ENCODE measurements at places on chromosomes 2 and 18.

GRCh38 chr2:139514951-139515350 is 734.8 kb upstream of the NXPH2 start:
- peak; percentile 77 for DNase-seq

GRCh38 chr2:99776906-99777646 is 287.3 kb upstream of the REV1 start:
- DNase-seq: no peak

GRCh38 chr18:67359873-67360838 is 156.4 kb downstream of the DSEL start:
- DNase-seq: no peak

DNA sequence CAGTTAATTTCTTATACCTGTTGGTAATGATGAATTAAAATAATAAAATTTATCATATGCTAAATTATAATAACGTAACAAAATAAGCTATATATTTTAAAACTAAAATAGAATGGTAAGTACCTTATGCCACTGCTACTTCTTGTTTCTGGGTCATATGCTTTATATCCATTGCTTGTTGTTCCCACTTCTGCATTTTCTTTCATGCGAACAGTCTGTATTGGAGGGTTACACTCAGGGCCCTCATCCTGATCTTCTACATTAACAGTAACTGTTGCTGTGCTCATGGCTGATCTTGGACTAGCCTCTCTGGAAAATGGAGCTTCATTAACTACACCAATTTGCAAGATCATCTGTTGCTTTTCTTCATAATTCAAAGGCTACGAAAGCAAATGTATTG is 22.2 kb downstream of the DSC2 start:
- no peak for DNase-seq

- DNase-seq: peak; percentile 77
Observed at GRCh38 chr2:979069-979928, 28.6 kb downstream of the SNTG2 start.

DNA sequence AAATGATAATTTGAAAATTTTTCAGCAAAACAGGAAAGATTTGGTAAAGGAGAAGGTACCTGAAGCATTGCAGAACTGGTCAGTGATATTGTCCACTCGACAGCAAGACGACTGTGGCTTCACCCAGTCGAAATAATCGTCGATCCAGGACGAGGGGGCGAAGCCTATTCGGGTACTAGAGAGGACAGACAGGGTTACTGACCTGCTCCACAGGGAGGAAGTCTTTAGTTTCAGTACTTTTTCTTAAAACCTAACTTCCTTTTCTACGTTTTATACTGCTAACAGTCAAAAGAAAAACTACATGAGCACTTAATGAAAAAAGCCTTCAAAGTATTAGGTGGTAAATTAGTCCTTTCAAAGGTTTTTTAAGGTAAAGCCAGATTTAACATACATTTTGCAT is 36.0 kb downstream of the RMC1 start:
- no peak for DNase-seq

- DNase-seq: peak; percentile 48
Observed at GRCh38 chr2:7044253-7045250, 127.3 kb downstream of the RNF144A start.

DNA sequence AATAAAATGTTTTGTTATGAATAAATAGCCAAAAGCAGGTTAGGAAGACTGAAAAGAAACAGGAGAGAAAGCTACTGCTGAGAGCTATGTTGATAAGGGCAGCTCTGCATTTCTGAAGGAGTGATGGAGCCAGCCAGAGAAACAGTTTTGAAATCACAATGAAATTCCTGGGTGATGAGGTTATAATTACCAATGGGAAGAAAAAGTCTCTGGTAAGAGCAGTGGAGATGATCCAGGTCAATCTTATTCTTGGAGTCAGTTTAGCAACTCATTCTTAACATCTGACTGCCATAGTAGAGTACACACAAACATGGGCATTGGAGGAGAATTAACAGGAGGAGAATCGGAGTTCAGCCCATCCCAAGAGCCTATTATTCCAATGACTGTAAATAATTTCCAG is 2.4 kb downstream of the ALKAL2 start:
- no peak for DNase-seq

- DNase-seq: peak; percentile 89
Observed at GRCh38 chr18:10398571-10398970, 55.9 kb upstream of the APCDD1 start.

GRCh38 chr2:105769504-105769903 is 24.8 kb downstream of the NCK2 start:
- DNase-seq: no peak

- no peak for DNase-seq
Observed at GRCh38 chr2:26649322-26649721, 8.2 kb upstream of the CIB4 start.

- DNase-seq: no peak
Observed at GRCh38 chr18:70296289-70296688, 7.4 kb downstream of the SOCS6 start.

- DNase-seq: no peak
Observed at GRCh38 chr2:23497063-23497462, 112.1 kb downstream of the KLHL29 start.

DNA sequence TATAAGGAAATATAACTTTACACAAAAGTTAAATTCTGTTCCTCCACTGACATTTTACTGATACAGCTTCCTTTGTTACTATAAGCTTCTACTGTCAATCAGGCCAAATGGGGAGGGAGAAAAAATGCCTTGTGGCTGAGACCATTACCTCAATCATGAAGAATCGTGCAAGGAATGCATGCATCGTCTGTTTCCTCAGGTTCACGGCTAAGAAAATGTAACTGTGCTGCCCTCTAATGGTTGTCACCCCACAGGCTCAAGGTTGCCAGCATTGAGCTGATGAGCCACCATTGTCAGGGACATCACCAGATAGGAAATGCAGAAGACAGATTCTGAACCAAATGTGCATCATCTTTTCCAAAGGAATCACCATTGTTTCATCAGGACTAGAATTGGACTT is 426.9 kb downstream of the CDH2 start:
- peak; percentile 62 for DNase-seq

Data from brain (organoid and tissue), 16 donors.